ENCODE measurements at places on chromosomes 13 and 19.
A peak's percentile ranks its signal among the peaks of the same experiment; 100 is the strongest.

DNA sequence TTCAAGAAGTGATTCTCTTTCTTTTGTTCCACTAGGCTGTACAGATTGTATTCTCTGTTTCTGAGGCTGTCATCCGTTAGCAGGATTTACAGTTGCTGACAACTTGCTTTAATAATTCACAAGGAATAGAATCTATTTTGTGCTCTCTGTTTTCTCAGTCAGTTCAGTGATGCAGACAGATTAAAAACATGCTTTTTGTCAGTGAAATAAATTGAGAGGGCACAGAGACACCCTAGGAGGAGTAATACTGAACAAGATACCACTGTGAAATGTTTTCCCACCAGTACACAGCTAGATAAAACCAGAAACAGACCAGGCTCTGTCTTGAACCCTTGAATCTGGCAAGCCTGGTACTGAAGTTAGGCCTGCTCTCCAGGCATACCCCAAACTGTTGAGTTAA, 58.7 kb downstream of the LACC1 start:
- no peak for DNase-seq

DNA sequence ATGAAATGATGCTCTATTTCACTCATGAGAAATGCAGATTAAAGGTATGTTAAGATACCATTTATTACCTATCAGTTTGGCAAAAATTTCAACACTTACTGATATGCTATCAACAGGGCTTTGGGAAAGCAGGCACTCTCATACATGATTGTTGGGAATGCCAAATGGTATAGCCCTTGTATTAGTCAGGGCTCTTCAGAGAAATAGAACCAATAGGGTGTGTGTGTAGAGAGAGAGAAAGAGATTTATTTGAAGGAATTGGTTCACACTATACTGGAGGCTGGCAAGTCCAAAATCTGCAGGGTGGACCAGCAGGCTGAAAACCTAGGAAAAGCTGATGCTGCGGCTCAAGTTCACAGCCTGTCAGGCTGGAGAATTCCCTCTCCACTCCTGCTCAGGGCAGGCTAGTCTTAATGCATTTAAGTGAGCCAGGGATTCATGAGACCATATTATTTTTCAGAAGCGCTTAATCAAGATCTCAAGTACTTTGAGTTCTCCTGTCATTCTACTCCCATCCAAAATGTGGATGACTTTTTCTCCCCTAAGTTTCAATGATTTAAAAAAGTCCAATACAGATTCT, 72.4 kb downstream of the NHLRC3 start:
- DNase-seq: no peak

- DNase-seq: no peak
These were observed 909 bp downstream of the CC2D1A start for GRCh38 chr19:13906910-13907309.

GRCh38 chr19:1263188-1263587, 5.9 kb upstream of the CIRBP start:
- DNase-seq: no peak

DNA sequence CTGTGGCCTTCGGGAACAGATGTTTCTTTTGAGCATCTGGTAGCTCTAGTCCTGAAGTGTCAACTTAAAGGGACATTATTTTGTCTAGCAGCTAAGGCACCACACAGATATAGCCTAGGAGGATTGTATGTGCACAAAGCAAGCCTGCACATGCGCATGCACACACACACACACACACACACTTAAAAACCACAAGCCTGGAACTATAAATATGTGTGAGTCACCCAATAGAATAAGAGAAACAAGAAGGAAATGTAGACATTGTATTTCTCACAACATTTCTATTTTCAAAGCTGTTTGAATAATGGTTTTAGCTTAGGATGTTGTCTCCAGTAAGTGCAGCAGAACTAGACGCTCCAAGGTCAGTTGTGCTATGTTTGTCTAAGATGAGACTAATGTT, 516.5 kb downstream of the SUCLA2 start:
- DNase-seq: no peak

- DNase-seq: no peak
These were observed 55.6 kb downstream of the RCBTB2 start for GRCh38 chr13:48477191-48477855.

DNA sequence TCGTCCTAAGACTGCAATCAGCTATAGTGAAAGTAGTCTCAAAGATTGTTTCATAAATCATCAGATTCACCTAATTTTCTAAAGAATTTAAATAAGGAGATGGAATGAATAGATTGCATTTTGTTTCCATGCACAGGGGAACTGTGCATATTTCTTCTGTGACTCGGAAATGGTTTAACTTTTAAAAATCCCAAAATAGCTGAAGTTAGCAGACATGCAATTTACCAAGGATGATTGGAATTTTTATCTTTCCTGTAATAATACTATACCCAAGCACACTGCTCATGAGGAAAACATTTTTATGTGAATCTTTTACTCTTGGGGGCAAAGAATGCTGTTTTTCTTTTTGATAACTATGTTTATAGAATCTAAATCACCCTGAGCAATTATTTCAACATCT, 15.0 kb upstream of the LMO7 start:
- peak; percentile 91 for DNase-seq

DNA sequence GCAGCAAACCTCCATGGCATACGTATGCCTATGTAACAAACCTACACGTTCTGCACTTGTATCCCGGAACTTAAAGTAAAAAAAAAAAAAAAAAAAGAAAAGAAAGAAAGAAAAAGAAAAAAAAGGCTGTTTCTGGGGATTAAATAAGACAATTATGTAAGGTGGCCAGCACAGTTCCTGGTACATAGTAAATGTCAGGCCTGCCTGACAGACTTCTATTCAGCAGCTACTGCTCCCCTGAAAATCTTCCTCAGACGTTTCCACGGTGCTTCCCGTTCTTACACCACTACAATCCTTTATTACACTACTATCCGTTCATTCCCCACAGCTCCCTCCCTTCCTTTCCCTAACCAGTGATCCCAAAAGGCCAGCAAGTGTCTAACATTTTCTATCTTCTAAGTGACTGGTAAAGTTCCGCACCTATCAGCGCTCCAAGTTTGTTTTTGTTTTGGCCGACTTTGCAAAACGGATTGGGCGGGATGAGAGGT, 636 bp upstream of the RB1 start:
- peak; percentile 35 for DNase-seq

GRCh38 chr13:28531077-28531844, 36.3 kb upstream of the FLT1 start:
- DNase-seq: no peak

DNA sequence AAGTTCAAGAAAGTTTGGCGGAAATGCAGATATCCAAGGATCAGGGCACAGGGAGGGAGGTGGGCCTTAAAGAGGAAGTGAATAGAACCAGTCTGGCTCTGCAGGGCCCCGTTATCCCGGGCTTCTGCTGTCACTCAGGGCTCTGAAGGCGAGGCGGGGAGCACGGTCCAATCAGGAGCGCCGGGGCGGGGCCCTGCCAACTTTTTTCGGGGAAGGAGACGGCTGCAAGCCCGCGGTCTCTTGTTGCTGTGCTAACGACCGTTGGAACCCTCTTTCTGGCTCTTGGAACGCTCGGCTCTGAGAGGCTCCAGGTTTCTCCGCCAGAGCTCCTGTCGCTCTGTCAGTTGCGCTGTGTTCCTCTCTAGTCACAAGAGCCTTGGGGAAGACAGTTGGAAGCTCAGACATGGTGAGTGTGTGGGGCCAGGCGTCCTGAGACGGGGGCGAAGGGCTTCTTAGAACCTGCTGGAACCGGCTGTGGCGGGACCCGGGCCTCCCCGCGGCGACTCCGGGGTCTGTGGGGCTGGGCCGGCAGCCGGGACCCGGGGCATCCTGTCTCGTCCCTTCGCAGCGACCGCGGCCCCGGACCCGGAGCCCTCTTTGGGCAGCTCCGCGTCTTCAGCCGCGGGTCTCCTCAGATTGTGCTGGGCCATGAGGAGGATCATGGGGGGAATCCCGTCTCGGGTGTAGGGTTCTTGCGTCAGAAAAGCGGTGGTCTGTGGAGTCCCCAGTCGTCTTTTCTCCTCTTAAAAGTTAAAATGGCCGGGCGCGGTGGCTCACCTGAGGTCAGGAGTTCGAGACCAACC, 27.7 kb downstream of the ZNF844 start:
- peak; percentile 26 for DNase-seq

- DNase-seq: no peak
These were observed 39.1 kb downstream of the GPR12 start for GRCh38 chr13:26721251-26722121.

DNA sequence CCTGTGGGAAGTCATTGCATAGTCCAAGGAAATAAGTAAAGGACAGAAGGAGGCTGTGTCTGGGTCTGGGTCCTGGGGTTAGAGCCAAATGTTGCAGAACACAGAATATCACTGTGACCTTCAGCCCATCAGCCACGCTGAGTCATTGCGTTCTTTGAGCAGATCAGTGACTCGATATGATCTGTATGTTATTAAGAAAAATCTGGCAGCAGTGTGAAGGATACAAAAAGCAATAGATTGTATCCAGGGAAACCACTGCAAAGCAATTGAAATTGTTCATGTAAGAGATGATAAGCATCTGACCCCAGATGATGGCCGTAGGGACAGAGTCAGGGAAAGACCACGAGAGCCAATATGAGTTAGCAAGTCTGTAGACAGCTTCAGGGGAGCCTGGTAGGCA, 1575.1 kb upstream of the SLC10A2 start:
- DNase-seq: no peak

DNA sequence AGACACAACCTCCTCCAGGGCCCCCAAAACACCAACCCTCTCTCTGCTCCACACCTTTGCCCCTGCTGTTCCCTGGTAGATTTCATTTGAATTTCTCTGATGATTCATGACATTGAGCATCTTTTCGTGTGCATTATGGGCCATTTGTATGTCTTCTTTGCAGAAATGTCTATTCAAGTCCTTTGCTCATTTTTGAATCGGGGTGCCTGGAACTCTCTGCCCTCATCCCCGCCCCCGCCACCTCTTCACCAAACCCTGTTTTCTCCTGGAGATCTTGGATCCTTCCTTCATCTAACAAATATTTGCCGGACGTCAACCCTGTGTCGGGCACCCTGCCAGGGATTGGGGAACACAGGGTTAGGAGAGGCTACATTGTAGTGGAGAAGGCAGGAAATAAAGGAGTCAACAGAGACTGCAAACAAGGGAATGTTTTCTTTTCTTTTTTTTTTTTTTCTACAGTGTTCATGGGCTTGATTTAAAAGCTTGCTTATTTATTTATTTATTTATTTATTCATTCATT, 25.5 kb upstream of the SLC1A5 start:
- no peak for DNase-seq

- DNase-seq: no peak
These were observed 1.5 kb upstream of the MYADM start for GRCh38 chr19:53865918-53866864.

DNA sequence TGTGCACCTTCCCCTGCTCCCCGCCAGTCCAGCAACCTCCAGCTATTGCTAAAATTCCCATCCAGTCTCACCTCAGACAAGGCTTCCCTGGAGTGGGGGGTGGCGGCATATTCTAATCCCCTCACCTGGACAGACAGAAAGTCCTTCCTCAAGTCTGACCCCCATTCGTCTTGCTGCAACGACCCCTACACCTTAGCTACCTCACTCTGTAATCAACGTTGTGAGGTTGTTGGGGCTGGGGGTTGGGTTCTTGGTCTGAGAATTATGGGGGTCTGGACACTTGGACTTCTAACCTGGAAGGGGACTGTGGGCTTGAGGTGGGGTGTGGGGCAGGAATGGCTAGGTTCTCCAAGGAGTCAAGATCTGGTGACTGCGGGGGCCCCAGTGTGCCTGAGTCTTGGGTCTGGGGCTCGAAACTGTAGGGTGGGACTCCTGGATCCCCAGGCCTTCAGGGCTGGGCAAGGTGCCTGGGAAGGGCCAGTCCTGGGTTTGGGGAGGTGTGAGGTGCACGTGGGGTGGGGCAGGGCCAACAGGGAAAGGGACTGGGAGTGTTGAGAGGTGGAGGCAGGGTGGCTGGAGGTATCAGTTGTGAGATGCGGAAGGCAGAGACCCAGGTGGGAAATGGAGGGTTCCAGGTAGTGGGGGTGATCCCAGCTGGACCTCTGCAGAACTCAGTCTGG, 1.3 kb downstream of the FOXA3 start:
- no peak for DNase-seq

DNA sequence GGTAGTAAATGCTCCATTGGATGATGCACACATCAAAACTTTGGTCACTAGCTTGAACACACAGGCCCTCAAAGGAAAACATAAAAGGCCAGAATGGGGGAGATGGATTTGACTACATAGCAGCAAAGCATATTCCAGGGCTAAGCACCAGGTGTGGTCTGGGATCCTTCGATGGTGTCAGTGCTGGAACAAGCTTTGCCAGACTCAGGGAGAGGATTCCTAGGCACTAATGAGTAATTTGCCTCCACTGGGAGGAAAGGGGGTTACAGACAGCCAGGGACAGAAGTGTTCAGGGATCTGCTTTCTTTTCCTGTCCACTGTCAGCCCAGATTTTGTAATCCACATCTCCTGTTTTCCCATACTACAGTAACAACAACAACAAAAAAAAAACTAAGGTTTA, 157.2 kb upstream of the OBI1 start:
- no peak for DNase-seq

- no peak for DNase-seq
These were observed 2.6 kb upstream of the CARD8 start for GRCh38 chr19:48258350-48258749.

DNA sequence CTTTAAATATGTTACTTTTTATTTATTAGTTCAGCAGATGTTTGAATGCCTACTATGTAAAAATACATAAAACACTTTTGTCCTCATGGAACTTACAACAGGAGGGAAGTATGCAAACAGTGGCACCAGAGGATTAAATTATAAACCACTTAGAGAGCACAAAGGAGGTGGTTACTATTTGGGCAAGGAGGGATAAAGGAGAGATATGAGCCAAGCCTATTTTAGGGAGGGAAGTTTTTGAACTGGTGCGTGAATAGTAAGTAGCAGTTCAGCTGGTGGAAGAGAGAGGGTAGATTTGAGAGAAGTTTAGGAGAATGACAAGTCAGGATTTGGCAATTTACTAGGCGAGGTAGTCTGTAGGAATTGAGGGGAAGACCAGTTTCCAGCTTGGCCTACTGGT, 8.6 kb downstream of the AKAP11 start:
- no peak for DNase-seq

GRCh38 chr19:7744871-7745650, 2.3 kb downstream of the CD209 start:
- DNase-seq: no peak

DNA sequence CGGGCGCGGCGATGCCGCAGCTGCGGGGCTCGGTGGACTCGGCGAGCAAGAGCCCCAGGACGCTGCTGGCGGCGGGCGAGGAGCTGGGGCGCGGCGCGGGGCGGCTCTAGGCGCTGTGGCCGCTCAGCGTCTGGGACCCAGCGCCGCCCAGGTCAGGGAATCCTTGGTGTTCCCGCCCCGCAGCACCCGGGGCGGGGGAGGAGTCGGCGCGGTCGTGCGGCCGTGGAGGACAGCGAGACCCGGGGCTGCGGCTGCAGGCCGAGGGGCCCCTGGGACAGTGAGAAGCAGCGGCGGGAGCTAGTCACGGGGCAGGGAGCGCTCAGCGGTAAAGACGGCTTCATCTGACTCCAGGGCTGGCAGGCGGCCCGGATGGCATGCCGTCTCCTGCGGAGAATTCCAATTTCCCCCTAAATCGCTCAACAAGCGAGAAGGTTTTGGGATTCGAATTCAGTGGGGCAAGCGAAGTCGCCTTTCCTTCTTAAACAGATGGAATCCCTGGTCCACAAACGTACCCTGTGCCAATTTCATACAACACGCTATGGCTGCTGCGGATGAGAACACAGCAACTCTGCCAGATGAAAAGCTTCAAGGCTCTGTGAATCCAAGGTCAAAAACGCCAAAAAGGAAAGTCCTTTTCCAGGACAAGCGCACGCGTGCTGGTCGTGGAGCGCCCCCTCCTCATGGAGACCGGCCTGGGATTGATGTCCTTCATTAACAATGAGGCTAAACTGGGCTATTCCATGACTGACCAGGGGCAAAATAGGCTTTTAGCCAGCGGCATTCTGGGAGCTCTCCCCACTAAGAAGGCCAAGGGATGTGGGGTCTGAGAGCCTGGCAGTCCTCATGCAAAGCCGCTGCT, 4.2 kb upstream of the ZSCAN4 start:
- no peak for DNase-seq

Data from SK-N-MC (cell line).